ENCODE measurements at places on chromosomes 3 and 15.
A peak's percentile ranks its signal among the peaks of the same experiment; 100 is the strongest.

DNA sequence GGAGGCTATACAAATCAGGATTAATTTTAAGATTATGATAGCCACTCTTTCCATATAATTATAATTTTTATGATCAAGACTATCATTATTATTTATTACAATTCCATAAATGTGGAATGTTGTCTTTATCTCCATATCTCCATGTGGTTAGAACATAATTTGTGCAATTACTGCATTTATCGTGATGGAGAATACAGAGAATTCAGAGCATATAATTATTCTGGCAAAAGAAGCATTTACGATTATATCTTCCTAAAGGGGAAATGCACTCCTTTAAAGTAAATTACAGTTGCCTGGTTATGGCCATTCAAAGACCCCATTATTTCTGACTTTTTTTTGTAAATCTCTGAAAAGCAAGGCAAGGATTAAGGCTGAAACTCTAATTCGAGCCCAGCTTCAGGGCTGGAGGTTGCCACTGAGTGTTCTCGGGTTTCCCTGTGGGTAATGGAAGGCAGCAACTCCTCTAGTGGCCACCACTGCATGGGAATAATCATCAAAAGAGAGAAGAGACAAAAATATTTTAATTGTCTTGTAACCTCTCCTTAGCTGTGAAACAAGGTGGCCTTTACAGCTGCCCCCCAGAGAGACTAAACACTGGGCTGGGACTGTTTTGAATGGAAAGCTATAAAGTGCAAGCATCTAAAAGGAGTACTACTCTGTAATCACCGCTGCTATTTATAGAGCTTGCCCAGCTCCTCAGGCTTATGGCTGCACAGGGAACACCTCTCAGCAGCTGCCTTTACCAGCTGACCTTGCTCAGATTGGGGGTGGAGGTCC lies 59.8 kb upstream of the PRTG start:
- DNase-seq: no peak

- peak; percentile 11 for DNase-seq
Measured at GRCh38 chr3:122305818-122306621, 19.0 kb upstream of the CSTA start.

- DNase-seq: no peak
Measured at GRCh38 chr3:15050405-15051092, 14.6 kb downstream of the MRPS25 start.

DNA sequence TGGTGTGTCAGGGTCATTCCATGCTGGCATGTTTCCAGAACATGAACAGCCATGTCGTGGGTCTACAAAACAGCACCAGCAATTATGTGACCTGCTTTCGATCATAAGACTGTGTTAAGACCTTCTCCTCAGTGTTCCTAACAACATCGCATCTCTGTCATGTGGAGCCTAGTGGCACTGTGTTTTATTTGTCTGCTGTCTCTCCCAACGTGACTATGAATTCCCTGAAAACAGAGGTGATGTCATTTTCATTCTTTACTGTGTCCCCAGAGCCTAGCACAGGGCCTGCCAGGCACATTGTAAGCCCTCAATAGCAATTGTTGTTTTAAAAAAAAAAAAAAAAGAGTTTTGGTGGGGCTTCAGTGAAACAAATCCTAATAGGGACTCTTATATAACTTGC lies 94.2 kb upstream of the IL12A start:
- no peak for DNase-seq

DNA sequence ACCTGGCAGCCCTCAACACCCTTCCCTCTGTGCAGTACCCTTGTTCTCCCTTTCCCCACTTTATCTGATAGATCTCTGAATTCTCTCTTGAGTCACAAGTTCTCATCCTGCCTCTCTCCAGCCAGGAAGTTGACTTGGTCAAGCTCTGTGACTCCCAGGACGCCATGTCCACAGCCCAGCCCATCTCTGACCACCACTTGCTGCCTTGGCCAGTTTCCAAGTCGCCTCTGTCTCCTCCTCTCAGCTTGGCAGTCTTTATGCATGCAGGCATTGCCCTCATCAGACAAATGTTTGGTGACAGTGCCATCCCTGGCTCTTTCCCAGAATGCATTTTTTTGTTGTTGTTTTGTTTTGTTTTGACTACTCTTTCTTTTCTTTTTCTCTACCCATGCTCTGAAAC lies 25.7 kb downstream of the ZNF35 start:
- DNase-seq: no peak

DNA sequence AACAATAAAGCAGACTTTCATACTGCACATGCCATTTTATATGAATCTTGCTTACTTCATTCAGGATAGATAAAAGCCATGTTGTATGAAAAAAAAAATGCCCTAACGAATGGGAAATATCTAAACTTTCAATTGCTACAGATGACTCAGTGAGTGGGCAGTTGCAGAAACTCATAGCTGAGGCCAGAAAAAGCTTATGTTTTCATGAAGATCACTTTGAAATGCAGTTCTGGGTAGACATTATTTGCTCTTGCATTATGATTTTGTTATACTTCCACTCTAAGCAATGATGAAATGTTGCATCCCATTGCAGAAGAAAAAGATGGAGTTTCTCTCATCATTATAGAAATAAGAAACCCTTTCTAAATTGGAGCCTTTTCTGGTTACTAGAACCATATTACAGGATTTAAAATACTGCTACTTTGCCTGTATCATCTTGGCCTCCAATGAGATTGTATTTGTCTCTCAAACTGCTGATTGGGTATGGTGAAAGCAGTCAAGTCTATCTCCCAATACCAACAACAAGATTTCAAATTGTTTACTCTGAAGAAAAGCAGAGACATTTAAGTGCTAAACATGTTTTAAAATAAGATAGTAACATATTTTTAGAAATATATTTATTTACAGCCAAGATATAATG lies 17.0 kb downstream of the PEAK1 start:
- DNase-seq: peak; percentile 80

DNA sequence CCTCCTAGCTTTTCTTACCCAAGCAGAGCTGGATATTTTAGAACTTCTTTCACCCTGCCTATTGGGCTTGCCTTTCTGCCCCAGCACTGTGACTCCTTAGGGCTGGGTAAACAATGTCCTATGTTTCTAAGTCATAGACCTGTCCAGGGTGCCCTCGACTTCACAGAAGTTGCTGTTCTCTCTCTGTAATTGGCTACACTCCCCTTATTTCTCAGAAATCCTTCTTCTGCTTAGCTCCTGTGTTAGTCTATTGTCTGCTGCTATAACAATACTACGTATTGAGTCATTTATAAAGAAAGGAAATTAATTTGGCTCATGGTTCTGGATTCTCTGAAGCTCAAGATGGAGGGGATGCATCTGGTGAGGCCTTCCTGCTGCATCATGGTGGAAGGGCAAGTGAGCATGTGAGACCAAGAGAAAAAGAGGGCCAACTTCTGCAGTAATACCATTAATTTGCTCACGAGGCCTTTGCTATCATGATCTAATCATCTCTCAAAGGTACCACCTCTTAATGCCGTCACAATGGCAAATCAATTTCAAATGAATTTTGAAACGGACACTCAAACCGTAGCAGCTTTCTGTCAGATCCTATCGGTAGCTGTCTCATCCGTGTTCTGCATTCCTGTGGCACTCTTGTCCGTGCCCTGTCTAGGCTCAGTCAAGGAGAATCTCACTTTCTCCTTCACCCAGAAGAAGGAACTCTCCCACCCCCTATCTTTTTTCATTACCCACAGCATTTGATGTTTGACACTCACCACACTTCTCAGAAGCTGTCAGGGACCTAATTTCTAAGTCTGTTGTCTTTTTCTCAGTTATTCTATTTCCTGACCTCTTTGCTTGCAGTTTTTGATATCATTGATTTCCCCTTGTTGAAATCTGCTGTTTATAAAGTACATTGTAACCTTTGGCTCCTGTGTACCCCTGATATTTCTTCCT lies 22.3 kb upstream of the GPR171 start:
- DNase-seq: no peak

GRCh38 chr3:184832044-184832443 lies 20.1 kb downstream of the VPS8 start:
- DNase-seq: no peak

GRCh38 chr3:127750226-127751031 lies 71.9 kb downstream of the MGLL start:
- peak; percentile 83 for DNase-seq

DNA sequence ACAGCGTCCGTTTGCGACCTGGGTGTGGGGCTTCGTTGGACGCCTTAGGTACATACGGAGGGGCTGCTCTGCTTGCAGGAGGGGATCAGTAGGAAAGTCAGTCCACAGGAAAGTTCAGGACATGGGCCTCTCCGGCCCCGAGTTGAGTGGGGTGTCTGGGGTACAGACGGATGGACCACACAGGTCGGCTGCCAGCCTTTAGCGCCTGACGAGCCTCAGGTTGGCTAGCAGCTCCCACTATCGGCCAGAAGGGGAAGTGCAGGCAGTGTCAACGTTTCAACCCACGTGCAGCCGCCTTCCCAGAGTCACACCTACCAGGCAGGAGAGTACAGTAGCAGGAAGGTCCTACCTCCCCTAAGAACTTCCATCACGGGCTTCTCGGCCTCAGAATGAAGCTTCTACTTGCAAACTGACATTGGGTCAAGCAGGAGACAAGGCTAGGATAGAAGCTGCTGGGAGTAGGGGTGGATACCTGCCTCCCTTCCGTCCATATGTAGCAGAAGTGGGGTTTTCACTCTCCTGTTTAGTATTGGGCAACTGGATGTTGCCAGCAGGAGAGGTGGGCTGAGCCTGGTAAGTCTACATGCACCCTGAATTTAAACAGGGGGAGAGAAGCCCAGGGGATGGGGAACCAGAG lies 1.8 kb upstream of the SCN5A start:
- DNase-seq: peak; percentile 35

DNA sequence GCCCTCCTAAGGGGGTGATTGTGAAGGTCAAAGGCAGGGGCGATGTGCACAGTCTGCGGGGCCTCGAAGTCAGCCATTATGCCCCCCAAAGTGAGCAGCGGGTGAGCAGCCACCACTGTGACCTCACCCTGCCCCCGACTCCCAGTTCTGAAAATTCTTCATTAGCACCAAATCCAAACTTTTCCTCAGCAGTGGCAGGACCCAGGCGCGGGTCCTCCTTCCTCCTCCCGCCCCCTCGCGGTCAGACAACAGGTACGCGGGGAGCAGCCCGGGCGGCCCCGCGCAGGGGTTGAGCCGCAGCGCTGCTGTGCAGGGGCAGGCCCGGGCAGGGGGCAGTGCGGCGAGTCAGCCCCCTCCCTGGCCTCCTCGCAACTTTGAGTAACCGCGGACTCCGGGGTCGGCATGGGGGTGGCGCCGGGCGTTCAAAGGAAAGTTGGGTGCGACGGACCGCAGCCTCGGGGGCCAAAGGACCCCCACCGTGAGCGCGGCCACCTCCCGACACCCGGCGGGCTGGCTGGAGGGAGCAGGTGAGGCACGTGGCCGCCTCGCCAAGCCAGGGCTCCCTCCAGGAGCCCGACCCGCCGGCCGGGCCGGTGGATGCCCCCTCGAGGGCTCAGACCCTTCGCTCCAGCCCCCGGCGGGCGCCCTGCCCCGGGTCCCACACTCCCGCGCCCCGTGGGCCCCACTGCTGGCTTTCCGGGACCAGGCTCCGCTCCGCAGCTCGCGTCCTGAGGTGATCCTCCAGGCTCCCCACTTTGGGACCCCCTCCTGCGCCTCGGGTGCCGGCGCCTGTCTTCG lies 49.4 kb upstream of the CCDC174 start:
- DNase-seq: no peak

GRCh38 chr3:14988988-14989394 lies 41.6 kb downstream of the NR2C2 start:
- no peak for DNase-seq

GRCh38 chr3:124609402-124609801 lies 120.8 kb upstream of the UMPS start:
- DNase-seq: peak; percentile 22

- DNase-seq: no peak
Measured at GRCh38 chr3:163657088-163657487, 1421.2 kb downstream of the SI start.

- no peak for DNase-seq
Measured at GRCh38 chr3:65492249-65492648, 546.5 kb downstream of the MAGI1 start.

GRCh38 chr3:149473357-149474249 lies 894 bp upstream of the TM4SF4 start:
- DNase-seq: peak; percentile 74

DNA sequence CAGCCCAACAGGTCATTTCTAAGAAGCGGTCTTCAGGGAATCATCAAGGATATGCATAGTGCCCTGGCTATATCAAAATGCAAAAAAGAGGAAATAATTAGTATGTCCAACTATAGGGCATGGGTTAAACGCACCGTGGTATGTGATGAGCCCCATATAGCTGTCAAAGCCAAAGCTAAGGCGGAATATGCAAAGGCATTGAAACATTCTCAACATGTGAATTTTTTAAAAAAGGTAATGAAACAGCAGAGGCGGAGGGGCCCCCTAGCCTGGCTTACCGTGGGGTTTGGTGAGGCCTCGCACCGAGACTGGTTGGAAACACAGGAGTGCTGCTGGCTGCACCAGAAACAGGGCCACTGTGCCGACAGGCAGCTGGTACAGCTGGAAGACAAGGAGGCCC lies 23.2 kb downstream of the PLXND1 start:
- DNase-seq: no peak

DNA sequence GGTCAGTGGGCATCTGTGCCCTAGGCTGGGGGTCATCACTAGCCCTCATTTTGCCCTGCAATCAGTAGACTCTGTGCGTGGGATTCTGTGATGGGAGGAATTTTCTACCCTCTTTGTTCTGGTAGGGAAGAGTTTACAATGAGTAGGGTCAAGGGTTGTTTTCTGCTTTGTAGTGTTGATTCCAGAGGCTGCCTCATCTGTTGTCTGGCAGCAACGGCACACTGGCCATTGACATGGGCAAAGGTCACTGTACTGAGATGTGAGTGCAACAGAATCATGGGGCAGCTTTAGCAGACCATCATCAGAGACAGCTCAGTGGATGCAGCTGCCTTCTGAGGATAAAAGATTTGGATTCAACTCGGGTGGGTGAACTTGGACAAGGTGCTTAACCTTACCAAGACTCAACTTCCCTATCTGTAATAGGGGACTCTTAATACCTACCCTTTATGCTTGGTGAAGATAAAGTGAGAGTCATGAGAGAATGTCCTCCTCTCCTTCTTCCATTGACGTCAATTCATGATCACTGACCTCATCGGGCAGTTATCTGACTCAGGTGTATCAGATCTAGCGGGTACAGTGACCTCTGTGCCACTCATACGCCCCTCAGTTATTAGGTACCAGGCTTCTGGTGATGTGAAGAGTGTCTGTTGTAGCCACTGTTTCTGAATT lies 127.5 kb downstream of the RPLP1 start:
- DNase-seq: no peak
